Stimulated activated naive CD4-positive, alpha-beta T cell (primary cell): ENCODE measurements at places on chromosomes 12 and 14.

GRCh38 chr12:11795913-11796459 lies 146.5 kb downstream of the ETV6 start:
- no peak for DNase-seq

DNA sequence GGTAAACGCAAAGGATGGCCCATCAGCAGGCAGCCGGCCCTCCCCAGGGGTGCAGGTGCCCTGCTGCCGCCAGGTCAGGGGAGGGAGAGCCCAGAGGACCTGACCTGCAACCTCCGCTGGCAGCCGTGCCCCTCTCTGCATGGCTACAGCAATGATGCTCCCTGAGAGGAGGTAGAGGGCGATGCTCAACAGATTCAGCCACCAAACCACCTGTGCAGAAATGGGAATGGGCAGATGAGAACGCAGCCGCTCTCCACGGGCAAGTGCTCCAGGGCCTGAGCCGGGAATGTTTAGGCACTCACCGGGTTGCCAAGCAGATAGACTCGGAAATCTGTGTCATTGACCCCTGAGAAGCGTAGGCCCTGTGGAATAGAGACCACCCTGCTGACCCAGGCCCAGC lies 8.7 kb upstream of the NGB start:
- no peak for DNase-seq

GRCh38 chr12:80582431-80582830 lies 125.0 kb upstream of the MYF6 start:
- DNase-seq: no peak

DNA sequence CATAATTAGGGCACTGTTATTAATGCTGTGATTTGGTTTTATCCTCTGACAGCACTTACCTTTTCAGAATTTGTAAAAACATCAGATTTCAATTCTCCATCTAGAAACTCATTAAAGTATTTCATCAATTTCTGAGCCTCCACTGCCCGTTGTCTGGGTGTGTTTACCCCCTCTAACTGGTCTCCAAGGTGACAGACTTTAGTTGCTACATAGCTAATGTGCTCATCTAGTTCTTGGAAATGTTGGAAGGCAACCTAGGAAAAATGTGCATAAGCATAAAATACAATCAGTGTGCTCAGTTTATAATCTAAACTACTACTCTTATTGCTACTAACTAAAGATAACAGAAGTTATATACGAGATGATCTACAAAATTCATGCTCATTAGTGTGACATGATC lies 24.6 kb downstream of the EXOC5 start:
- DNase-seq: no peak

DNA sequence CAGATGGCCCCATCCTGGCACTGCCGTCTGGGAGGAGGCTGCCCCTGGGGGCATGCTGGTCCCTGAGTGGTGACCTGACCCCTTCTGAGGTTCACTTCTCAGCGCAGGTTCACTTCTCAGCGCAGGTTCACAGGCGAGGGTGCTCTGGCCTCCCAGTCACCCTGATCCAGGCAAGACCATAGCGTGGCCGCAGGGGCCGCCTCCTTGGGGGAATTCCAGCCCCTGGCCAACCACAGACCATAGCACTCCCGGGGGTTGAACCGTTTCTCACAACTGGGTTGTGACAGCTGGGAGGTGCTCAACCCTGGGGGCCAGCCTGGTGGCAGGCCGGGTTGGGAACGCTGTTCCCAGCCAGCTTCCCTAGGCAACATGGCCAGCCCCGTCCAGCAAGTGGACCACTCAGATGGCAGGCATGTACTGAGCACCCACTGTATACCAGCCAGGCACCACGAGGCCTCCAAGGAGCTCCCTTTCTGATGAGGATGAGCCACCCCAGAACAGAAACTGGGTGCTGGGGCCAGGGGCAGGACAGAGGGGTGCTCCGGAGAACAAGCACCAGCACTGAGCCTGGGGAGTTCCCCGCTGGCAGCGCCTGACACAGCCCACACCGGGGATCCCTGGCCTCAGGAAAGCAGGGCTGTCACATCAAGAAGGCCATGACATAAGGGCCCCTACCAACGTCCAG lies 28.3 kb upstream of the ZFP36L1 start:
- no peak for DNase-seq

DNA sequence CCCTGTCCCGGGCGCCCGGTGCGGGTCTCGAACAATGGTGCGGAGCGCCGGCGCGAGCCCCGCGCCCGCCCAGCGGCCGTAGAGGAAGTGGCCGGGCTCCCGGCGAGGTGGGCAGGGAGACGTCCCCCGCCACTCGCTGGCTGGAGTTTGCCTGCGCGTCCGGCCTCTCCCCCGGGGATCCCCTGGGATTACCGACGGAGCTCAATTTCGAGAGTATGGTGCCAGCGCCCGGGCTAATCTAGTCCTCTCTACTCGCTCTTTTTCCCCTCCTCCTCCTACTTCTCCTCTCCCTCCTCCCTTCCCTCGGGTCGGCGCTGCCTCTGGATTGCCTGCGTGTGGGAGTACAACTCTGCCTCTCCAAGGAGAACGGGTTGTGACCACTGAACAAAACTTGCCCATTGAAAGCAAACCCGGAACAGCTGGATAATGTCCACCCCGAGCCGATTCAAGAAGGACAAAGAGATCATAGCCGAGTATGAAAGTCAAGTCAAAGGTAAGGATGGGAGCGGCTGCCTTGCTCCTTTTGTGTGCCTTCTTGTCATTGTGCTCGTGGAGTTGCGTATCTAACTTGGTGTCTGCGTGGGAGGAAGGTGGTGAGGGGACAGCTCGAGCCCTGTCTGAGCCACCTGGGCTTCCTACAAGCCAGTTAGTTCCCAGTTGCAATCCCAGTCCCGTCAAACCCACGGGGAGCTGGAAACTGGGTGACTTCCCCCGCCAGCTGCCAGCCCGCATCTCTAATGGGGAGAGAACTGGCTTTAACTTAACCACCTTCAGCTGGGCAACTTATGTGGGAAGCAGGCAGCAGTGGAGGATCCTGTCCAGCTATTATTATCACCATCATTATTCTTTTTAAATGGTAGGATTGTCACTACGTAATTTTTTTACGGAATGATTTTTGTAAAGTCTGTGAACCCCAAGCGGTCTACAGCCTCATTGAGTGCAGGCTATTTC lies at the start of gene SRGAP1:
Gene SRGAP1, plus strand, starts transcription at position 310 of the 951 bp plus-strand sequence. Its CDS starts 117 bp downstream, at position 427.
- no peak for DNase-seq

DNA sequence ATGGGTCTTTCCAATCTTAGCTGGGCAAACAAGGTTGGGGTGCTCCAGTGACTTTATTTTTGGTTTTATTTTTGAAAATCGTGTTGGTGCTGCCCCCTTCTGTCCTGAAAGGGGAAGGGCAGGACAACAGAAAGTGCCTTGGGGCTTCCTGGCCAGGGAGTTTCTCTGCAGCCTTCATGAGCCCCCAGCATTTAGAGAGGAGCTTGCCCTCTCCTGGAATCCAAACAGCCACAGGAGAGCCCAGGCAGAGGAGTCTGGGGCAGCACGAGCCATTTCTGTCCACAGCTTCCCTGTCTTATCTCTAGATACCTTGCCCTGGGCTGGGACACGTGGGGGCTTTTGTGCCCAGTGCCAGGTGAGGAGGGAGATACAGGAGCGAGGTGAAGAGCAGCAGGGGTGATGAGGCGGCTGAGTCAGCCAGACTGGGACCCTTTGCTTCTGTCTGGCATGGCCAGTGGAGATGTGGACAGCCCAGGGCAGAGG lies 4.4 kb upstream of the C1RL start:
- peak; percentile 18 for DNase-seq

- no peak for DNase-seq
Measured at GRCh38 chr14:63972323-63972932, 119.6 kb downstream of the SYNE2 start.

DNA sequence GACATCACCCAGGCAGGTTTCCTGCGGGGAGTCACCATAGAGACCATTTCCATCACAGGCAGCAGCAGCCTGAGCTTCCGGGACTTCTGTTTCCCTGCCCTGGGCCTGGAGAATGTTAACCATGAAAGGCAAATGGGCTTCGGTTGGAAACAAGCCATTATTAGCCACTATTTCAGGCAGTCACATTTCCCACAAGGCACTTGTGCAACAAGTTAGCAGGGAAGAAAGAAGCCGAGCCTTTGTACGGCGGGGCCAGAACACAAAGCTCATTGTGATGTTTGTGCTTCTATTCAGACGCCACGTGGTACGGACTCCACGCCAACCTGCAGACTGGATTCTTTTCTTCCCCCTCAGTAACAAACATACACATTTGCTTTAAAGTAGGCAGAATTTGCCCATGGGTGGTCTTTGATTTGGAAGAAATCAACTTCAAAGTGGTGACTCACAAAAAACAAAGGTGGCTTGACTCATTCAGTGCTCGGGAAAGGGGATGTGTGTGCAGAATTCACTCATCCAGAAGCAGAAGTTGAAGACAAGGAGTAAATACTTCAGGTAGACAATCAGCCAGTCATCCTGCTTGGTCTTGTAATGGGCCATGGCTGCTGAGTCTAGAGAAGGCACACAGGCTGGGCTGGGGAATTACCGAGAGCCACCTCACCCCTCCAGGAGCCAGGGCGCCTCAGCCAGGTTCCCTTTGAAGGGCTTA lies 154.2 kb upstream of the PRMT8 start:
- no peak for DNase-seq

DNA sequence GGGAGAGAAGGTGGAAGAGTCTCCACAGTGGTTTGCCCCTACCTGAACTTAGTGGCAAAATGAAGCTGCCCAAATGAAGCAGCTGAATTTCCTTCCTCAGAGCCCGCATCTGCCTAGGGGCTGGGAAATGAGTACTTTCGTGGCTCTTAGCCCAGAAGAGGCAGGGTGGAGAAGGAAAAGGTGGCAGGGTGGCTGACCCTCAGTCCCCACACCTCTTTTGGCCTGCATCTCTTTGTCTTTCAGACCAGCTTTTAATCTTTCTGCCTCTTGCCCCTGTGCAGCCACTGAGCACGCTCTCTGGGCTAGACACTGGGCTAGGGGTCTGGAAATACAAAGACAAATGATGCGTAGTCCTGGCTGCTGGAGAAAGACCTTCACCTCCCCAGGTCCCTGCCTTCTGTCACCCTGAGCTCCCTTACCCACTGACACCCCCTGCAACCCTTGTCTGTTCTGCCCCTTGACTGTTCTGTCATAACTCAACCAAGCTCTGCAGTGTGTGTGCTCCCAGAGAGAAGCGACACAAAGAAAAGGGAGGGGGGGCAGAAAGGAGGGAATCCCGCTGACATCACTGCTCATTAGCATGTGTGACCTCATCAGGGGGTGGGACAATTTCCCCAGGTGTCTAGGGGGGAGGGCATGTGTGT lies 371 bp upstream of the REM2 start:
- peak; percentile 30 for DNase-seq

- no peak for DNase-seq
Measured at GRCh38 chr12:57614178-57614947, 3.1 kb downstream of the ARHGEF25 start.

GRCh38 chr14:103380719-103381377 lies 4.4 kb upstream of the MARK3 start:
- no peak for DNase-seq

DNA sequence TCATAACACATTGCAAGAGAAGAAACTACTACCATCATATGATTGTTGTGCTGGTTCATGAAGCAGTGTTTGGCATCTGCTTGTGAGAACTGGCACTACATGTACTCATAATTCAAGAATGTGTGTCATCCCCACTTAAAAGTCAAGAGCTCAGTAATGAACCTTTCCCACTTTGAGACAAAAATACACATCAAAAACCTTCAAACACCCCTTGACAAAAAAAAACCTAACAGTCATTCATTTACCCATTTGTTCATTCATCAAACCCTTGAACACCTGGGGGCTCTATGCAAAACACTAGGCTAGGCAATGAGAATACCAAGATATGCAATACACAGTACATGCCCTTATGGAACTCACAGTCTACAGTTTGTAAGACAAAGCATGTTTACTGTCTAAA lies 40.0 kb downstream of the KIF21A start:
- DNase-seq: no peak

DNA sequence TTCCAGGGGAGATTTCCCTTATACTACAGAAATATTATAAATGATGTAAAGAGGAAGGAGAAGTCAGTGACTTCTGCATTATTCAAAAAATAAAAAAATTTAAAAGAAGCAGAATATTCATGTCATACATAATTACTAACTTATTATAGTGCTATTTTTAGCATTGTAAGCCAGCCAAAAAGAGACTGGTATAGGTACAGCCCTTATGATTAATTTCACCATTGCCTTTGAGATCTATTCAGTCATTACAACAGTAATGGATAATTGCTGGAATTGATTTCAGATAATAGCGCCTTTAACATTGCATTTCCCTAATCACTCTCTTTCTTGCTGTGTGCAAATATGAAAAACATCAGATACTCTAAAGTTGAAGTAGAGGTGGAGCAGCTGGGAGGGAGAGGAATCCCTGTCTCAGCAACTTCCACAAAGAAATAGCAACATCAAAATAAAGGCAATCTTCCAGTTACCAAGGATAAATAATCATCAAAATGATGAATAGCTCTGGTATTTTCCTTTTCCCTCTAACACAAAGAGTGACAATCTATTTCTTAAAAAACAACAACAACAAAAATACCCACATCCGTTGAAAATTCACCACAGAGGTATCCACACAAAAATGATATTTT lies 71.8 kb upstream of the OVCH1 start:
- no peak for DNase-seq

DNA sequence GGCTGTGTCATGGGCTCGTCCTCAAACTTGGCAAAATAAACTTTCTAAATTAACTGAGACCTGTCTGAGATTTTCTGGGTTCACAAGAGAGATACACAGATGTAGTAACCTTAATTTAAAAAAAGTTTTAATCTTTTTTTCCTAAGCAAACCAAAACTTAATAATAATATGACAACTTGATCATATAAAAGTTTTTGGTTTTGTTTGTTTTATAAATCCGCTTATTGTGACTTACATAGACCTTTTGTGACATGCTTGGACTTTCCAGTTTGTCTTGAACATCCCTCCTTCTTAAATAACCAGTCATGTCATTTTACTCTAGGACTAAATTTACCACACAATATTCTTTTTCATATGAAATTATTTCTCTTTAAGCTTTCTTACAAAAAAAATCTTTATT lies 8.5 kb downstream of the RDH12 start:
- DNase-seq: no peak

- DNase-seq: no peak
Measured at GRCh38 chr12:114656906-114657596, 26.9 kb downstream of the TBX3 start.

DNA sequence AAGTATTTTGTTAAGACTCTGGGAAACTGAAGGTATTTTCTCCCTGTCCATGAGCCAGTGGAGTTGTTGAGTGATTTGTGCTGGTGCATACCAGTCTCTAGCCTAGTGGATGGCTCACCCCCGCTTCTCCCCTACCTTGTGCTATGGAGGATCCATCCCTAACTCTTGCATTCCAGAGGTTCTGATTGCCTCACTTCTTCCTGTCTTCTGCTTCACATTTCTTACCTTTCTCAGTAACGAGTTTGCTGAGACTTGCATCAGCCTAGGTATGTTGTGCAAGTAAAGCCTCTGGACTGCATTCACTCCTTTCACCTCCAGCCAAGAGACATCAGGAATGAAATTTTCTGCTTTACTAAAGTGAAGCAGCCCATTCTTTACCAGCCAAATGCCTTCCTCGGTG lies 391.6 kb downstream of the ZFP36L1 start:
- DNase-seq: no peak

DNA sequence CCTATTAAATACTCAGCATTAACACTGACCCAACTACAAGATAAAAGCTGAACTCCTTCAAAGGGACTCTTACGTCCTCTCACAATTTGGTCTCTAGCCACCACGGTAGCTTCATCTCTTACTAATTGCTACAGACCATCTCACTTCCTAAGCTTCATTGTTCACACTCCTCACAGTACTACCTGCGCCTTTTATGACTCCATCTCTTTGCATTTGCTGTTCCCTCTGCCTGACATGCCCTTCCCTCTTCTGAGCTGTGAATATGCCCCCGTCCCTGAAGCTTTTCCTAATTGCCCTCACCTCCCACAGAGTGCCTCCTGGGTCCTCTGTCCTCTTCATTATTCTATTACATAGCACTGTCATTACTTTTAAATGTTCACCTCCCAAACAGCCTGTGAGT lies 2.5 kb downstream of the EEA1 start:
- no peak for DNase-seq
